ENCODE measurements at places on chromosomes 13 and 19.

- DNase-seq = peak; percentile 46
These were observed 682 bp downstream of the SSBP4 start for GRCh38 chr19:18419699-18420460.

GRCh38 chr13:111549464-111549863, 229.0 kb downstream of the TEX29 start:
- no peak for DNase-seq

- DNase-seq = no peak
These were observed 5.8 kb downstream of the SIGLEC6 start for GRCh38 chr19:51525651-51526050.

- DNase-seq = no peak
These were observed 4.8 kb downstream of the SLC17A7 start for GRCh38 chr19:49436381-49437017.

GRCh38 chr13:25267715-25268114, 19.6 kb downstream of the MTMR6 start:
- DNase-seq = no peak

DNA sequence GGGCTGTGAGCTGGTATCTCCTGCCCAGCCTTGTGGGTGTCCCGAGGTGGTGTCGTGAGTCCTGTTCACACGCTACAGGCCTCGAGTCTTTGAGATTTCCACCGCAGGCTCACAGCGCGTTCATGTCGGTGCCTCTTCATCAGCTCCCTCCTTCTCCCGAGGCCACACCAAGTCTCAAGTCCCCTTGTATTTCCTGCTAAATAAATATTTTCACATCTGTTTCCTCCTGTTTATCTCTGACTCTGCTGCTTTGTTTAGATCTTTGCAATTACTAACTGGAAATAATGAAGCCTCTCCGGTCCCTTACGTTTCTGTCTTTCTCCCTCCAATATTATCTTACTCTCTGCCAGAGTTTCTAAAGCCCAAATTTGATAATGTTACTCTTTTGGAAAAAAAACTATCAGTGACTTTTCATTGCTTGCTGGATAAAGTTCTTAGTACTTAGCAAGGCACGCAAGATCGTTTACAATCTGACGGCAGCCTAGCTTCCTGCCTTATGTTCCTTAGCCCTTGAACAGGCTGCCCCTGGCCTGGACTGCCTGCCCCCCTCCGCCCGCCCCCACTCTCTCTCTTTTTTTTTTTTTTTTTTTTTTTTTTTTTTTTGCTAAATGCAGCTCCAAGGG, 130.5 kb upstream of the RNF113B start:
- no peak for DNase-seq

- peak; percentile 81 for DNase-seq
These were observed 4.2 kb upstream of the ZSCAN4 start for GRCh38 chr19:57664269-57665127.

DNA sequence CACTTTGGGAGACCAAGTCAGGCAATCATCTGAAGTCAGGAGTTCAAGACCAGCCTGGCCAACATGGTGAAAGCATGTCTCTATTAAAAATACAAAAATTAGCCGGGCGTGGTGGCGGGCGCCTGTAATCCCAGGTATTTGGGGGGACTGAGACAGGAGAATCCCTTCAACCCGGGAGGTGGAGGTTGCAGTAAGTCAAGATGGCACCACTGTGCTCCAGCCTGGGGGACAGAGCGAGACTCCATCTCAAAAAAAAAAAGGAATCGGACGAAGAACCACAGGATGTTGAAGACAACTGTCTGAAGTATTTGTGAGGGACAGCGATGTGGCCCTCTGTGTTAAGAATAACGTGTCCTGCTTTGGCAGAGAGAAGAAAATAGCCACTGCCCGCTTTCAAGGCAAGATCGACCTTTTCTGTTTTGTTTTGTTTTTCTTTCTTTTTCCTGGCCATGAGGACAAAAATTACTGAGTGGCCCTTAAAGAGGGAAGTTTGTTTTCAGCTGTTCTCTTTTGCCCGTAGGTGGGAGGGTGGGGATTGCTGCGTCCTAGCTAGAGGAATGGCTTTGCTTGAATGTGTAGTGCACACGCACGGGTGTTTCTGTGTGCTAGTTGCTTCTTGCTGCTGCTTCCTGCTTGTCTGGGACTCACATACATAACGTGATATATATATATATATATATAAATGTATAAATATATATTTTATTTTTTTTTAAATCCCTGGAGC, 6.2 kb upstream of the PRKCG start:
- DNase-seq = no peak

DNA sequence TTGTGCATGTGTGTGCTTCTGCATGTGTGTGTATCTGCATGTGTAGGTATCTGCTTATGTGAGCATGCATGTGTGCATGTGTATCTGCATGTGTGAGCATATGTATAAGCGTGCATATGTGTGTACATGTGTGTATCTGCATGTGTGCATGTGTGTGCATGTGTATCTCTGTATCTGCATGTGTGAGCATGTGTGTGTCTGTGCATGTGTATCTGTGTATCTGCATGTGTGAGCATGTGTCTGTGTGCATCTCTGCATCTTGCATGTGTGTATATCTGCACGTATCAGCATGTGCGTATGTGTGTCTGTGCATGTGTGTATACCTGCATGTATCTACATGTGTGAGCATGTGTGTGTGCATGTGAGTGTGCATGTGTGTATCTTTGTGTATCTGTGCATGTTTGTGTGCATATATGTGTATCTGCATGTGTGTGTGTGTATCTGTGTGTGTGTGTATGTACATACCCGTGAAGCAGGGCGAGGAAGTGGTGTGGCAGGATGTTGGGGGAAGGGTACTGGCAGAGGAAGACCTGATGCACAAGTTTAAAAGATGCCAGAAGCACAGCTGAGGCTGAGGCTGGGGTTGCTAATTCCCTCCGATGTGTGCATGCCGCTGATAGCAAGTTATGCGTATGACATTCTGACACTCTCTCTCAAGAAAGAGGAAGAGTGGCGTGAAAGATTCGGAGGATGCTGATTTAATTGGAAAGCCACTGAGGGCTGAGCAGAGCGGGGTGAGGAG, 64.2 kb downstream of the TEX29 start:
- no peak for DNase-seq

DNA sequence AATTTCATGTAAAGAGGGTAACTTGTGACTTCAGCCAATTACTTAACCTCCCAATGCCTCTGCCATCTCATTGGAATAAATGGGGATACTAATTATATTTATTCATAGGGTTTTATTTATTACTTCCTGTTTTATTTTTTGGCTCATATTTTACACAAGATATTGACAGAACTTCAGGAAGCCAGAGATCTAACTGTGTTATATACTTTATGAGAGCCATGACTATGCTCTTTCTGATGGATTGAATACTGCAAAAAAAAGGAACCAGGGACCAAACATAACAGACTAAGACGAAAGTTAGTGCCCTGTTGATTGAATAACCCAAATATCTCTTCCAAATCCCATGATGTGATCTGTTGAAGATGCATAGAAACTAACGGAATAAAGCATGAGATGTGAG, 243.3 kb upstream of the STARD13 start:
- DNase-seq = no peak

DNA sequence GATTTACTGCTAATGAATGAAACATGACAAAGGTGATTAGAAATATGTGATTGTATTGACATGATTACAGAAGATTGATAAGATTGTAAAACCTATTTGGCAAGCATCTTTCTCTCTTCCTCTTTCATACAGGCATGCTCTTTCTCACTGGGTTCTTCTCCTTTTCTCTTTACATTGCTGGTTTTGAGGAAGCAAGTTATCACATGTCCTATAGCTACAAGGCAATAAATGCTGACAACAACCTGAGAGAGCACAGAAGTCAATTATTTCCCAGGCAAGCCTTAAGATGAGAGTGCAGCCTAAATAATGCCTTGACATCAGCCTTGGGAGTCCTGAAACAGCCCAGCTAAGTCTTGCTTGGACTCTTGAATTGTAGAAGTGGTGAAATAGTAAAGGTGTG, 875.0 kb downstream of the SLITRK1 start:
- DNase-seq = no peak

DNA sequence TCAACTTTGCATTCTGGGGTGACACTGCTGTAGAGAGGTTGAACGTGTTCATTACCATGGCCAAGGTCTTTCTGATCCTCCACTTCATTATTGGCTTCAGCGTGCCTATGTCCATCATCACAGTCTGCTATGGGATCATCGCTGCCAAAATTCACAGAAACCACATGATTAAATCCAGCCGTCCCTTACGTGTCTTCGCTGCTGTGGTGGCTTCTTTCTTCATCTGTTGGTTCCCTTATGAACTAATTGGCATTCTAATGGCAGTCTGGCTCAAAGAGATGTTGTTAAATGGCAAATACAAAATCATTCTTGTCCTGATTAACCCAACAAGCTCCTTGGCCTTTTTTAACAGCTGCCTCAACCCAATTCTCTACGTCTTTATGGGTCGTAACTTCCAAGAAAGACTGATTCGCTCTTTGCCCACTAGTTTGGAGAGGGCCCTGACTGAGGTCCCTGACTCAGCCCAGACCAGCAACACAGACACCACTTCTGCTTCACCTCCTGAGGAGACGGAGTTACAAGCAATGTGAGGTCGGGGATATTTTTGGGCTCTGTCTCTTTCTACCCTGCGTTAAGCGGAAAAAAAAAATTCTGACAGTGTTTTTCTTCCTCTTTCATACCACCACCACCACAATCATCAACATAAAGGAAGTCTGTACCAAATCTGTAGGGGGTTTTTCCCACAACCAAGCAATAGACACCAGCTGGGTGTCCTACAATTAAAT, 29.5 kb downstream of the FPR3 start:
- no peak for DNase-seq

- DNase-seq = no peak
These were observed 27.4 kb downstream of the SLITRK6 start for GRCh38 chr13:85771856-85772255.

DNA sequence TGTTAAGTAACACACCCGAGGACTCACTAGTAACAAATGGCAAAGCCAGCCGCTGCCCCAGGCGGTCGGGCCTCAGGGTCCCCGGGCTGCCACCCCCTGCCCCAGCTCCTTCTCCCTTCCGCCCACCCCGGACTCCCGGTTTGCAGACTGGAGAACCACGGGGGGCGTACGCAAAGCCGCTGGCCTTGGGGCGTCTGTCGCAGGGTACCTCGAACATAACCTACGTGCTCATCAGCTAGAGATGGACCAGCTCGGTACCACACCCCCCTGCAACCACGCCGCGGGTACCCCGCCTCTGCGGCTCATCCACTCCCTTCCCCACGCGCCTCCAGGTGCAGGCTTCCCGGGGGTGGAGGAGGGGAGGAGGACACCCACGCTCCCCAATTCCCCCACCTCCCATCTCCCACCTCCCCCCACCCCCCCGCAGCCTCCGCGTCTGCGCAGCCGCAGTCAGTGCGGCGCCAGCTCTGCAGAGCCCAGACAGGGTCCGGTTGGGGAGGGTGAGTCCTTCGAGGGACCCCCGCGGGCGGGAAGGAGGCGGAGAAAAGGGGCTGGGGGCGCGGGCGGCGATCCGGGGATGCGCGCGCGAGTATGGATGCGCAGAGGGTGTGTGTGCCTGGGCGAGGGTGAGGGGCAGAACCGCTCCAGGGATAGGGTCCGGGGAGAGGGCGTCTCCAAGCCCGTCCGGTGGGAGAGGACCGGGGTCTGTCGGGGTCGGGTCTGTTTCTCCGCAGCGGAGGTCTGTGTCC, at the start of gene SMIM17:
SMIM17 (plus strand) TSS at position 449 of the 749 bp plus-strand sequence. CDS start 2,509 bp downstream, outside the sequence.
- DNase-seq = no peak

DNA sequence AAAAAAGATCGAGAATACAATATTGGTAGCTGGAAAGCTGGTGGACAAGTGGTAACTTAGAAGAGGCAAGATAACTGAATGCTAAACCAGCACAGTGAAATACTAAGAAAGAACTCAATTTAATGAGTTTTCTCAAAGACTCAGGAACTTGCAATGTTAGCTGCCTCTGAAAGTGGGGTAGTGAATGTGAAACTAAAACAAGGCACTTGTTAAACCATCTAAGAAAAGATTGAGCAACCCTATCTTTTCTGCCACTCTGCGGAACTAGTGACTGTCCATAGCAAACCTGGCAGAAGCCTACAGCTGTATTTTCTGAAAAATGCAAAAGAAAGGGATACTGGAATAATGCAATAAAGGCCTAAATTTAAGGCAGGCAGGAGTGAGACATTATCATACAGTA, 1574.4 kb upstream of the PRR20A start:
- no peak for DNase-seq

DNA sequence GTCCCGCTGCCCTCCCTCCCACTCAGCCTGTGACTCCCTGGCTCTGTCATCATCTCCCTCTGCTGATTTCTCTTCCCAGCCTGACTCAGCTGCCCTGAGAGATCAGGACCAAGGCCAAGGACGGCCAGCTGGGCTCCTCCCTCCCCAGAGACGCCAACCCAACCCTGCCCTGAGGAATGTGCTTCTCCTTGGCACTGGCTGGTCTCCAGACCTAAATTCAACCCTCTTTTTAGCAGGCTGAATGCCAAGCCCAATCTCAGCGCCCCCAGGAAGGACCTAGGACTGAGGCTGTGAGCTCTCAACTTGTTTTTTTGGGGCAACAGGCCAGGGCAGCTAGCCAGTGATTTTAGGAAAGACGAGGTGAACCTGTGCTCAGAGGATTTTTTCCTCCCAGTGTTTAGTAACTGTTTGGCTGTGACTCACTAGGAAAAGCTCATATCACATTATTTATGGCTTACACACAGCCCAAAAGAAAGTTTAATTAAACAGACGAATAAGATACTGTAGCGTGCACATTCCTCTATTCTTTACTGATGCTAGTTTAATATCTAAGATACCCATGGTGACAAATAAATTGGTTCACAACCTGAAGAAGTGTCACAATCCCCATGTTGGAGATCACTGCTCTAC, 7.4 kb upstream of the IGFL1 start:
- peak; percentile 55 for DNase-seq

All from NCI-H446 (cell line).